Cortex of kidney (tissue), 1 donor: ENCODE measurements at places on chromosomes 12 and 14.

GRCh38 chr14:68741839-68742470, 50.9 kb downstream of the ZFP36L1 start:
- no peak for DNase-seq

DNA sequence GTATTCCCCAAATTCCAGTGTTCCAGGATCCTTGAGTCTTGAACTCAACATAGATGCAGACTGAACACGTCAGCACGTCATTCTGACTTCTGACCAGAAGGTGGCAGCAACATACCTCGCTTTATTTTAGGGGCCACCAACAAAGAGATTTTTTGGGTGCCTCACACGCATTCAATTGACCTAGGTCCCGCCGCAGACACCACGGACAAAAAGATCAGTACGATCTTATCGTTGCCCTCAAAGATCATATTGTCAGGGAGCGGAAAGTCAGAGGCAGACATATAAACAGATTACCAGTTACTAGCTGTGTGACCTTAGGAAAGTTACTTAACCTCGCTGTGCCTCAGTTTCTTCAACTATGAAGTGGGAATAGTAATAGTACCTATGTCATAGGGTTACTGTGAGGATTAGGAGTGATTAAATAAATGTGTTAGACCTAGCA, 6.5 kb upstream of the PRPH start:
- no peak for DNase-seq

GRCh38 chr14:60878121-60878520, 102.8 kb downstream of the TRMT5 start:
- no peak for DNase-seq

DNA sequence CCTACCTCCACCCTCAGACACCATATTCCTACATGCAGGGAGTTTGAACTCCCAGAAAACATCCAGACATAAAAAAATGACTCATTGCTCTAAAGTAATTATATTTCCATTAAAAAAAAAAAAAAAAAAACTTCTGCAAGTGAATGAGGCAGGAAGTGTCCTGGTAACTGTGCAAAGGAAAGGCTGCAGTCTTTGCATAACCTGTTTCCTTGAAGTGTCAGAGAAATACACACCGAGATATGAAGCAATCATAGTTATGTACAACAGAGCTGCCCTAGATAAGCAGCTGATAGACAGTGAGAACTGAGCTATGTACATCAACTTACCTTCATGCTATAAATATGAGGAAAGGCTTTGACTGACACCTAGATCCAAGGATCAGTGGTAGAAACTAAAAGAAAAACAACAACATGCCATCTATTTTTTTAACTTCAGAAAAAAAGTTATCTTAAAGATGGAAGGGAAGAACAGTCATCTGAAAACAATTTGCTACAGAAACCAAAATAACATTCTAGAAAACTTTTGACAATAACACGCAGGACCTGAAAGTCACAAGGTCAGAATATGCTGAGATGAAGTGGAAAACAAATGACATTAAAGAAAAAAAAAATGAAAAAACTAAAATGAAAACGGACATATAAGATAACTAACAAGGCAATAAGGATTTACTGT, 263.2 kb downstream of the SEC23A start:
- DNase-seq, result no peak
